ENCODE measurements at places on chromosomes 4 and X. TPM values are rescaled to one million over a fixed set of nuclear protein-coding genes. Genes with fewer than 3 reads are reported as not detected.

Gene UCP1
- not detected for polyA plus RNA-seq

Gene ETDA
- polyA plus RNA-seq: not detected

Gene PRSS12
- not detected for polyA plus RNA-seq

Gene TXK
- polyA plus RNA-seq: 0.87 TPM

Gene MAGEA10
- polyA plus RNA-seq: not detected

Gene YY2
- polyA plus RNA-seq: 1.4 TPM

Gene SHROOM3
- 14.3 TPM for polyA plus RNA-seq

Gene TLL1
- polyA plus RNA-seq: 0.50 TPM

All from aorta (tissue), 5 donors.